ENCODE measurements at places on chromosomes 6 and 20.

GRCh38 chr20:47336129-47336754 lies 20.3 kb downstream of the ZMYND8 start:
- peak; percentile 87 for DNase-seq

- no peak for DNase-seq
These were observed 2.9 kb upstream of the TMEM74B start for GRCh38 chr20:1187605-1188171.

- DNase-seq: no peak
These were observed 24.6 kb upstream of the RNF217 start for GRCh38 chr6:124937645-124938044.

- DNase-seq: no peak
These were observed 2.5 kb upstream of the PPP2R5D start for GRCh38 chr6:42981836-42982235.

- DNase-seq: no peak
These were observed 114.5 kb downstream of the TOX2 start for GRCh38 chr20:44028868-44029847.

- DNase-seq: peak; percentile 49
These were observed 29.3 kb downstream of the KCNQ5 start for GRCh38 chr6:72651174-72651573.

GRCh38 chr6:116450769-116451740 lies 10.1 kb upstream of the CALHM6 start:
- DNase-seq: no peak

- no peak for DNase-seq
These were observed 16.7 kb upstream of the CDK5RAP1 start for GRCh38 chr20:33418033-33418432.

- DNase-seq: no peak
These were observed 21.6 kb downstream of the ALDH8A1 start for GRCh38 chr6:134928151-134928900.

- DNase-seq: peak; percentile 42
These were observed 67.1 kb upstream of the ADGRF1 start for GRCh38 chr6:47109281-47109680.

DNA sequence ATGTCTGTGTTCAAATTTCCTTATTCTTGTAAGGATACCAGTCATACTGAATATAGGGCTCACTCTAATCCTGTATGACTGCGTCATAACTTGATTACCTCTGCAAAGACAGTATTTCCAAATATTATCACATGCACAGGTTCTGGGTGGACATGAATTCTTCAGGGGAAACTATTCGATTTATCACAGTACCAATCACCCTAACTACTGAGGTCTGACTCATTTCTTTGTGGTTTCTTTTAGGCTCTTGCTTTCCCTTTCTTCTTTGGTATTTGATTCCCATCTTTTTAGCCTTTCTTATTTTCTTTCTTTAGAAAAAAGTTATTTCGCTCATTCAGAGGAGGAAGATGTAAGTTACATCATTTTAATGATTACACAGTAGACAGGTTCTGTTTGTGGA lies 40.3 kb upstream of the TBX18 start:
- peak; percentile 4 for DNase-seq

DNA sequence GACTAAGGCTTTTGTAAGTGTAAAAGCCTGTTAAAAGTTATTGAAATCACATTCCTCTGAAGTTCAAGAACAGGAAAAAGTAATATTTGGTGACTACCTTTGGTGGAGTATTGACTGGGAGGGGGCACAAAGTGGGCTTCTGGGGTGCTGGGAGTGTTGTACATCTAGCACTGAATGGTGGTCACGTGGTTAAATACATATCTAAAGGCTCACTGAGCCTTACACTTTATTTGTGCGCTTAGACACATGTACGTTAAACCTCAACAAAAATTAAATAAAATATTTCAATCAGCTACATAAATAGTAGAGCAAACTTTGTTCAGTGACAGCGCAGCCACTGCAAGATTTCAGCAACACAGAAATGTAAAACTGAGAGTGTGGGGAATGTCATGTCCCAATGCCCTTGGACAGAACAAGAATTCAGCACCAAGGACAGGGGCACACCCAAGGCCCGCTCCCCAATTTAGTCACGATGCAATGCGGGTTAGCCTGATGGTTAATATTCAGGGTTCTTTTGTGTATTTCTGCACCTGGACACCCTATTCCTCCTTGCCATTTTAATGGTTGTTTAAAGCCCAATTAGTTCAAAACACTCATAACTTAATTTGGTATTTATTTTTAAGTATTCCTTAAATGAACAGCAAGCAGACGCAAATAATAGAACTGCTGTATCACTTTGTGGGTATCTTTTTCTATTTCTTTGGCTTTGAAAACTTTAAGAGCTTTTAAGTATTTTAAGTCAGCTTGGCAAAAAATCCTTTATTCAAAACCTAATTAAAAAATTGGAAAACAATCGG lies 37.4 kb downstream of the ANGPT4 start:
- peak; percentile 11 for DNase-seq

DNA sequence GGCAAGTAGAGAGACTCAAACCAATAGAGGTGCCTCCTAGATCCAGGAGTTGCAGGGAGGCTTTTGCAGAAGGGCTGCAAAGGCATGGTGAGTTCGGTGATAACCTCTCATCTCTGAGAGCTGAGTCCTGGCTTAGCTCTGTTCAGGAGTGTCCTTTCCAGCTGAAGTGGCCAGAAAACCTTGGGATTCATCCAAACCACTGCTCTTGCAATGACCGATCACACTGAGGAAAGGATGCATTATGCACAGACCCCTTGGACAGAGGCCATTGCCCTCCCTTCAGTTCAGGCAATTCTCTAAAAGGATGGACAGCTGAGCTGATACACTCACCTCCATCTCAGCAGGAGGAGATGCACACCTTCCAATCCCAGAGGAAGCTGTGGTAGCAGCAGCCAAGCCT lies 158.8 kb upstream of the ENPP5 start:
- DNase-seq: peak; percentile 51

DNA sequence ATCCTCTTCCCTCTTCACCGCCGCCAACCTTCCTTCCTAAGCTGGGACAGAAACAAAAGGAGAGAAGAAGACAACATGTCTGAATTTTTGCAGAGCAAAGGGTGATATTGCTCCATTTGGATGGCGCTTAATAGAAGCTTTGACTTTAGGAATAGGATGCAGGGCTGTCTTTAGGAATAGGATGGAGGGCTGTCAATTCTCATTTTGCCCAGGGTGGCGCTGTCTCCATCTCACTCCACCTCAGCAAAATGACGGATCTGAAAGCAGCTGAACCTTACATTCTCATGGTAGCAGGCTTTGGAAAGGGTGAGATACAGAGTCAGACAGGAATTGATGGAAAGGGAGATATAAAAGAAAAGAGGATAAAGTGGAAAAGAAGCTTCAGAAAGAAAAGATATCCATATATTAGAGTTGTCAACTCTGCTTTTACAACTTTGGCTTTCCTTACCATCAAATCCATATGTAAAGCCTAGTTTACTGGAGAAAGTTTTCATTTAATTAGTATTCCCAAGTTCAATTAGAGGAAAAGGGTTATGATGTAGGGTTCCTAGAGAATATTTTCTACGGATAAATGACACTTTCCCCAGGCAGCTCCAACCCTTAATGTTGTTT lies 2.4 kb downstream of the MTCL3 start:
- no peak for DNase-seq

GRCh38 chr6:14501240-14501639 lies 383.7 kb downstream of the CD83 start:
- no peak for DNase-seq

DNA sequence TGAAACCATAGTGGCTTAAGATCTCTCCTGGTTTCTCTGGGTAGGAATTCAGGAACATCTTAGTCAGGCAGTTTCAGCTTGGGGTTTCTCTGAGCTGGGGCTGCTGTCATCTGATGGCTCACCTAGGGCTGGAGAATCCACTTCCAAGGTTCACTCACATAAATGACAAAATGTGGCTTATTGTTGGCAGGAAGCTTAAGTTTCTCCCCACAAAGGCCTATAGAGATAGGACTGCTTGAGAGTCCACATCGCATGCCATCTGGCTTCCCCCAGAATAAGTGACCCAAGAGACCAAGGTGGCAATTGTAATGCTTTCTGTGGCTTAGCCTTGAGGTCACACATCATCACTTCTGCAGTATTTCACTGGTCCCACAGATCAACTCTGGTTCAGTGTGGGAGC lies 131.4 kb downstream of the EDN1 start:
- DNase-seq: no peak

DNA sequence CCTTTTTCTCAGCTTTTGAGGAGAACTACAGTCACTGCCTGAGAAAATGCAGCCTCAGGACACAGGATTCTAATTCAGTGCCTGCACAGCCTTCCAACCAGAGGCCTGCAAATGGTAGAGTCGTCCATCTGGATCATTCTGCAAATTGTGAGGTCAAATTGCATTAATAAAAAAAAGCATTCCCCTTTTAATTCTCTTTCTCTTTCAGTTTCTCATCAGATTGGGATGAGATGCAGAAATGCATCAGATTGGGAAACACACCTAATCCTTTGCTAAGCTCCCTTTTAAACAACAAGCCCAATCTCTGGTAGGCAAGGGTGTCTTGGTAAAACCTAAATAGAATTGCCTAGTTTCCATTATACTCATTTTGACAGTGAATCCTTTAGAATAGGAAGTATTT lies 838.8 kb downstream of the MAFB start:
- DNase-seq: no peak

GRCh38 chr6:101668496-101669030 lies 275.1 kb downstream of the GRIK2 start:
- no peak for DNase-seq

DNA sequence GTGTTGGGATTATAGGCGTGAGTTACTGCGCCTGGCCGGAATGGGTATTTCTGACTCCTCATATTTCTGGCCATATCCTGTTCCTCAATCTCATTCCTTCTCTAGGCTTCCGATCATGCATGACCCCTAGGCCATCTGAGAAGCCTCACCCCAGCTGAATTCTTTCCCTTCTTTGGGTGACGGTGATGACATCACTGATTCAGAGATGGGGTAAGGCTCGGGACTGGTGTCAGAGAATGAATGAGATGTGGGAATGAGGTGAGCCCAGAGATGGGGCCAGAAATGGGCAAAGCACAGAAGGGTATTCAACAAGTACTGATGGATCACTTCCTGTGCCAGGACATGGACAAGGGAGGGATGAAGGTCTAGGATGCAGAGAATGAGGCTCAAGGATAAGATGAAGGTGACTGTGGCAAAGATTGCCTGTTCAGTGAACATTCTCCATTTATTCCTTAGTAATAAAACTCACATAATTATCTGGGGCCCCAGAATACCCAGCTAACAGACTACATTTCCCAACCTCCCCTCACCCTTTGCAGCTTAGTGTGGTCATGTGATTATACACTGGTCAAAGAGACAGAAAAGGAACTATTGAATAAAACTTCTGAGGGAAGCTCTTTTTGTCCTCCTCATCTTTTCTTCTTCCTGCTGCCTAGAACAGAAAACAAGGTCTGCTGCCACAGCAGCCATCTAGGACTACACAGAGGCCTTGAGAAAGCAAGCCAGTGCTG lies 39.6 kb downstream of the KIAA0319 start:
- DNase-seq: no peak

DNA sequence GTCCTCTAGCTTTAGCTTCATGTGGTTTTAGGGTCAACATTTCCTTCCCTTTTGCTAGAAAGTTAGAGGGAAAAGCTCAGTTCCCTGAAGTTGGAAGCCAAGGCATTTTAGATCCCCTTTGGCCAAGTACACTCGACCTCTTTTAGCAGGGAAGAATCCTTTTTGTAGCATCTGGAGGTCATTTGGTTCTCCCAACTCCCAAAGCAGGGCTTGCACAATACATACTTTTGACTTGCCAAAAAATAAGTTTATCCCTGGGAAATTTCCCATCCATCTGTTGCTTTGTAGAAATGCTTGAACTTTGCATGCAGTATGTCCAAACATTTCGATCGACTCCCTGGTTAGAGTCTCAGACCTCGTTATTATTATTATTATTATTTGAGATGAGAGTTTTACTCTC lies 4.6 kb upstream of the EDEM2 start:
- peak; percentile 91 for DNase-seq

GRCh38 chr6:119024111-119024510 lies 54.4 kb downstream of the FAM184A start:
- no peak for DNase-seq

- DNase-seq: no peak
These were observed 149.9 kb downstream of the RPS12 start for GRCh38 chr6:132964101-132964867.

GRCh38 chr6:77034161-77034560 lies 429.1 kb downstream of the HTR1B start:
- DNase-seq: peak; percentile 98

DNA sequence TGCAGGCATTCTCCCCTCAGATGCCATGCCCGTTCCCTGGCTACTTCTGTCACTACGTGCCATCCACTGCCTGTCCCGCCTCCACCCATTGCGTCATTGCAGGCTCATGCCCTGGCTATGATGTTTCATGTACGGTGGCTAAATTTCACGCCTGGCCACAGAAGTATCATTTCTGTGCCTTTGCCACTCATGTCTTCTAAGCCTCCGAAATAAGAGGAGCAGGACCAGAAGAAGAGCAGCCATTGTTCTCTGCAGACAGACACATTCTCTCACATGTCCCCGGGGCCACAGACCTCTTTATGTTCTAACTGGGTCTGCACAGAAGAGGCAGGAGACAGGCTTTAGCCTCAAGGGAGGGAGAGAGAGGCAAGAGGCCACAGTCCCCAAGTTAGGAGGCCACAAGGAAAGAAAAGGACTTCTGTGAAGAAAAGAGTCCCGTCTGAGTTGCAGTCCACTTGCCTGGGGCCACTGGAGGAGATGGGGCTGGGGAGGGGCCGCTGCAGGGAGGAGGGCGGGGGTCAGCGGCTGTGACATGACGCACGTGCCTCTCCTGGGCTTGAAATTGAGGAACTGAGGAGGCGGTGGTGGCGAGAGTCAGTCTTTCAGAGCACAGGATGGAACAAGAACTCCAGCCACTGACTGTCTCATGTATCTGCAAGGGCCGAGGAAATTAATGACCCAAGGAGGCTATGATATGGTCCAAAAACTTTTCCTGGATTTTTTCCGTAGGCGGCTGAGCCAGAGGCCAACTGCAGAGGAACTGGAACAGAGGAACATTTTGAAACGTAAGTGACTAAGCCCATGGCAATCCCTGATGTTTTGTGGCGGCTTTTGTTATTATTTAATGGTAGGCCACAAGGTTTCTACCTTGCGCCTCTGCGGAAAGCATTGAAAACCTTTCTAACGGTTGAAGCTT lies 55.9 kb downstream of the TBC1D7 start:
- DNase-seq: no peak

GRCh38 chr6:156971153-156971885 lies 194.1 kb downstream of the ARID1B start:
- peak; percentile 40 for DNase-seq

DNA sequence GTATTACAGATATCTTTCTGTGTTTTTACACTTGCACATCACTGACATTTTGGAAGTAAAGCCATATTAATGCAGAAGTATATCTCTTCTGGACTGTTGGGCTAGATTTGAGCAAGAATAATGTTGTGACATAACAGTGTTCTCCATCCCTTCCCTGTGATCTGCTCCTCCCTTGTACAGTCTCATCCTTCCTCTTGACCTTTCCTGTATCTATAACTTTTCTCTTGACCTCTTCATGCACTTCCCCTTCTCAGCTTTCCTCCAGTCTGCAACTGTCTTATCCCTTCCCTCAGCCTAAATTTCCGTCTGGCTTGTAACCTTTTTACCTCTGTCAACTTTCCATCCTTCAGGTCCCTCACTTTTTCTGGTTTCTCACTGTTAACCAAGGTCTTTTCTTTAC lies 29.8 kb downstream of the NCOA3 start:
- no peak for DNase-seq

GRCh38 chr20:32922466-32922865 lies 63.7 kb downstream of the EFCAB8 start:
- no peak for DNase-seq

- no peak for DNase-seq
These were observed 231.9 kb upstream of the RNF24 start for GRCh38 chr20:4247261-4247660.

- DNase-seq: no peak
These were observed 213.7 kb downstream of the GRIK2 start for GRCh38 chr6:101607111-101607690.
